Activated CD8-positive, alpha-beta memory T cell treated with anti-CD3 and anti-CD28 coated beads for 1 hour (primary cell): ENCODE measurements at places on chromosomes 12 and 14.

GRCh38 chr14:72855913-72856312 lies 38.0 kb downstream of the DPF3 start:
- no peak for DNase-seq

- no peak for DNase-seq
Measured at GRCh38 chr14:105368910-105369652, 29.3 kb upstream of the TEX22 start.

- no peak for DNase-seq
Measured at GRCh38 chr14:22268875-22269274, 320.1 kb downstream of the DAD1 start.

- no peak for DNase-seq
Measured at GRCh38 chr12:114391088-114391487, 14.9 kb downstream of the TBX5 start.

- DNase-seq: no peak
Measured at GRCh38 chr14:64971943-64972791, at the start of gene RAB15. Gene RAB15 (minus strand): TSS chr14:64972336. CDS start chr14:64972076, 260 bp downstream.

DNA sequence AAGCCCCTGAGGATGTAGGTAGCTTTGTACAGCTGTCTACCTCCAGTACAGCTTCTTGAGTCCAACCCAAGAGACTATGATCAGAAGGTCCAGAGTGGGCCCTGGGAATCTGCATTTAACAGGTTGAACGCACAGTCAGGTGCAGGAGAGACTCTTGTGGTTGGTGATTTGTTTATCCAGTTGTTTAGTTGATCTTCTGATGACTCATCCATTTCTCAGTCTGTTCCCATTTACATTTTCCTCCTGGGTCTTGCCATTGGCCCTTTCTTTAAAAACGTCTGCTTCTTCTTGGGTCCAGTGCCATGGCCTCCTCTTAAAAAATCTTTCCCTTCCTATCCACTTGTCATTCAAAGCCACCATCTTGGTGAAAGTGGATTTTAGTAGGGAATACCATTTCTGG lies 734.2 kb downstream of the MED13L start:
- no peak for DNase-seq

- DNase-seq: no peak
Measured at GRCh38 chr12:129841251-129841650, 62.6 kb downstream of the TMEM132D start.

GRCh38 chr12:90449611-90450010 lies 505.4 kb downstream of the CCER1 start:
- no peak for DNase-seq

GRCh38 chr12:69052613-69053408 lies 119.8 kb upstream of the CPM start:
- no peak for DNase-seq

- DNase-seq: no peak
Measured at GRCh38 chr12:130633771-130634170, 82.3 kb downstream of the RIMBP2 start.
